Liver (tissue), 10 donors: ENCODE measurements at places on chromosomes 4 and X. TPM values are rescaled to one million over a fixed set of nuclear protein-coding genes. Genes with fewer than 3 reads are reported as not detected.

DNA sequence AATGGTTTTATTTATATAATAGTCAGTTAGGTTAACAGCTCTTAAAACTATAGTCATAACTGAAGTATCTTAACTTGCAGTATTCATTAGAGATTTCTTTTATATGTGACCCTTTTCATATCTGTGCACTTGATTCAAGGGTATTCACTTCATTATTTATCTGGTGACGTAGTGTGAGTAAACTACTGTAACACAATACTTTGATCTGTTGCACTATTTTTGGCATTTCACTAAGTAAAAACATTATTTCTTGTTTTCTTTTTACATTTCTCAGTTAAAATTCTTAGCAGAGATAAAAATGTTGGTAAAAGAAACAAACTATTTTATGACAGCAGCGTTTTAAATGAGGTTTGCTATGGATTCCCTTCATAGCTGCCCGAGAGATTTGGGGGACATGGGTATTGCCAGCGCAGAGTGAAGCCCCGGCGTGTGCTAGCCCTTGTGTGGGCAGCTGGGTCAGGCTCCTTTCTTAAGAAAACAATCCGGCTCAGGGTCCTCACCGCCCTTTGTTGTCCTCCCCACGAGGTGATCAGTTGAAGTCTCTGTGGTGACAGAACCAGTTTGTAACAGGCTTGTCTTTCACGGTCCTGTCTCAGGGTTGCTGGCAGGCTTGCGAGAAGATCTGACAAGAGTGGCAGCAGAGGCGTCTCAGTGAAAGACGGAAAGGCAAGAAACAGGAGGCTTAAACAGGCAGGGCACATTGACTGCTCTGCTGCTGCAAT is 293.4 kb downstream of the BMPR1B start:
- H3K4me3 ChIP-seq: no peak overlapping the region
- DNase-seq: no peak

The PRR32 gene
- not detected for total RNA-seq

- no peak overlapping the region for H3K27ac ChIP-seq
- H3K4me3 ChIP-seq: no peak overlapping the region
- H3K27me3 ChIP-seq: no peaks in the 10 kb centered on the region
Observed at GRCh38 chr4:83025563-83025962, 9.4 kb upstream of the COPS4 start.

GRCh38 chr4:112328734-112329130 is 31.6 kb downstream of the ALPK1 start:
- no peak for DNase-seq
- H3K27me3 ChIP-seq: no peaks in the 10 kb centered on the region
- no peak overlapping the region for H3K27ac ChIP-seq
- H3K36me3 ChIP-seq: peaks cover 5% of the 10 kb centered on the region
- H3K4me1 ChIP-seq: no peaks in the 10 kb centered on the region

The NLGN4X gene
- 0.33 TPM for total RNA-seq

GRCh38 chrX:137172317-137172948 is 138.6 kb upstream of the GPR101 start:
- H3K36me3 ChIP-seq: no peaks in the 10 kb centered on the region
- H3K27me3 ChIP-seq: no peaks in the 10 kb centered on the region
- no peak overlapping the region for H3K4me3 ChIP-seq
- no peak for DNase-seq

DNA sequence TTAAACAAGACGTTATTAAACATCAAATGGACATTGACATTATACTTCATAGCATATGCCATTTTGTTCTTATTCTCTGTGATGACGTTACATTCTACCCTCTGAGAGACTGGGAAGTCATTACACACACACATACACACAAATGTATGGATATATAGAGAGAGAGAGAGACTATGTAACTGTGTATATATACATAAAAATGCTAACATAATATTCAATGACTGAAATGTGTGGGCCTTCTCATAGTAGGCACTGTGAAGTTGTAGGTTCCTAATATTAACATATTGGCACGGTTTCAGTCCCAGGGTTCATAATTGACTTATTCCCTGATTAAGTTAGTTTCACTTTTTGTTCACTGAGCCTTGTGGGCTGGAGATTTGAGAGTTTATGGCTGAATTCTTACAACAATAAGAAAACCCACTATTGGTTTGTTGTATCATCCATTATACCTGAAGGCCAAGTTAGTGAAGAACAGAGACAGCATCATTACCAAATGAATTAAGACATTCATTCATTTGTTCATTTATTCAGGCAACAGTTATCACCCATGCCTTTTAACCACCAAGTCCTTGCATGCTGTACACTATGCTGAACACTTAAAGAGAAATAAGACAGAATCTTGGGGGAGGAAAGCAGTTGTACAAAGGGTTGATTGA is 68.5 kb downstream of the GAB1 start:
- peaks cover 34% of the 10 kb centered on the region for H3K4me1 ChIP-seq
- no peak overlapping the region for H3K27ac ChIP-seq
- DNase-seq: no peak

DNA sequence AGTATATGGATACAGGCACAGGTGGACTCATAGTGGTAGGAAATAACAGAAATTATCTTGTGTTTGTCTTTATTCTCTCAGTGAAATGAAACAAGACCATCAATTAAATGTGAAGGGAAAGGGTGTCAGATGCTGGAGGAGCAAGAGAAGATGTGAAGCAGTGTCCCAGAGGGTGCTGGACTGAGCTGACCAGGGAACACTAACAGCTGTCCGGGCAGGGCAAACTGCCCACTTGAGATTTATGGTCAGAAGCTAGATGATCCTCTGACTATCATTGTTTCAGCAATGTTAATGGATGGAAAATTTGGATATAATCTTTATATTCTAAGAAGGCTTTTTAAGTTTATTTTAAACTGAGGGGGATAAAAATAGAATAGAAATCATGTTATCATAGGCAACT is 267.2 kb upstream of the SLC7A11 start:
- no peaks in the 10 kb centered on the region for H3K27me3 ChIP-seq
- no peaks in the 10 kb centered on the region for H3K36me3 ChIP-seq
- H3K27ac ChIP-seq: no peak overlapping the region
- DNase-seq: no peak

DNA sequence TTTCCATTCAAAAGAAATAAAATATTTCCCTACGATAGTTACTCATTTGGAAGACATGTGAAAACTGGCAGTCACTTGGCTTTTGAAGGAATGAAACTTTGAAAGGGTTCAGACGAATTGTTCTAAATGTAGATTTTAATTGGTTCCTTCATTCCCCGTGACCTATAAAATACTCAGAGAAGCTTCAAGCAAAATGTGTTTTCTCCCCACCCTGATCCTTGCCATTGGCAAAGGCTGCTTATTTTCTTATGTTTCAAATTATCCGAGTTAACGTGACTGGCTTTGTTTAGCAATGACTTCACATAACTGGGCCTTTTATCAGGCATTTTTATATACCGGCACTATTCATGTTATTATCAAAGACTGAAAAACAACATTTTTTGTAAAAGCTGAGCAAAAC is 204.1 kb upstream of the NEIL3 start:
- no peaks in the 10 kb centered on the region for H3K27me3 ChIP-seq
- H3K36me3 ChIP-seq: no peaks in the 10 kb centered on the region
- H3K27ac ChIP-seq: no peak overlapping the region

The CLTRN gene
- 1.5 TPM for total RNA-seq

DNA sequence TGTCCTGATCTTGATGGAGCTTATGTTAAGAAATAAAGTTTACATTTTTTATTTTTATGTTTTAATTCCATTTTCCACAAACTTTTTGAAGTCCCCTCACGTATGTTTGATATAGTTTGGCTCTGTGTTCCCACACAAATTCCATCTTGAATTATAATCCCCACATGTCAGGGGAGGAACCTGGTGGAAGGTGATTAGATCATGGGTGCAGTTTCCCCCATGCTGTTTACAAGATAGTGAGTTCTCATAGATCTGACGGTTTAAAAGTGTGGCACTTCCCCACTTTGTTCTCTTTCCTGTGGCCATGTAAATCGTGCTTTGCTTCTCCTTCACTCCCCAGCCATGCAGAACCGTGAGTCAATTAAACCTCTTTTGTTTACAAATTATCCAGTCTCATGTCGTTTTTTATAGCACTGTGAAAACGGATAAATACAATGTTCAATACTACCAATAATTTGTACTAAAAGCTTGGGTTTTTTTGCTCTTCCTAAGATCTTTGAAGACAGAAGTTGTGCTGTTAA is 89.8 kb downstream of the PAPSS1 start:
- DNase-seq: no peak
- H3K36me3 ChIP-seq: no peaks in the 10 kb centered on the region
- H3K4me1 ChIP-seq: peaks cover 16% of the 10 kb centered on the region
- no peak overlapping the region for H3K4me3 ChIP-seq
- no peaks in the 10 kb centered on the region for H3K27me3 ChIP-seq

DNA sequence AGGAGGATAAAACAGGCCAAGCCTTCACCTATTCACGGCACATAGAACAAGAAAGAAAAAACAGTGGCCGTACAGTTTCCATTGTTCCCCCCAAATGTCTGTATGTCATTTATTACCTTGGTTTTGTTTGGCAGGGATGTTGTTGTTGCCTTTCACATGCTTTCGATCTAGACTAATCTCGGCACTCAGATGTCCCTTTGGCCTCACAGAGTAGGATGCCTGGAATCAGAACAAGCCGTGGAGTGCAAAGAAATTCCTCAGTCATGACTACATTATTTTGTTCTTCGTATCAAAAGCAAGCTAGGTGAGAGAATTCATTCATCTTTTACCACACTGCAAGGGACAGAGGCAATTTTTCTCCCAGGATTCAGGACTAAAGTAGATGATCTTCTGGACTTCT is 106.9 kb downstream of the SMIM20 start:
- H3K36me3 ChIP-seq: no peaks in the 10 kb centered on the region
- no peak overlapping the region for H3K27ac ChIP-seq
- H3K4me3 ChIP-seq: no peak overlapping the region
- H3K4me1 ChIP-seq: peaks cover 6% of the 10 kb centered on the region
- DNase-seq: no peak
- H3K27me3 ChIP-seq: no peaks in the 10 kb centered on the region

GRCh38 chr4:145345401-145345800 is 136.3 kb upstream of the SMAD1 start:
- H3K36me3 ChIP-seq: no peaks in the 10 kb centered on the region
- no peaks in the 10 kb centered on the region for H3K4me1 ChIP-seq
- DNase-seq: no peak
- no peak overlapping the region for H3K4me3 ChIP-seq
- no peak overlapping the region for H3K27ac ChIP-seq

DNA sequence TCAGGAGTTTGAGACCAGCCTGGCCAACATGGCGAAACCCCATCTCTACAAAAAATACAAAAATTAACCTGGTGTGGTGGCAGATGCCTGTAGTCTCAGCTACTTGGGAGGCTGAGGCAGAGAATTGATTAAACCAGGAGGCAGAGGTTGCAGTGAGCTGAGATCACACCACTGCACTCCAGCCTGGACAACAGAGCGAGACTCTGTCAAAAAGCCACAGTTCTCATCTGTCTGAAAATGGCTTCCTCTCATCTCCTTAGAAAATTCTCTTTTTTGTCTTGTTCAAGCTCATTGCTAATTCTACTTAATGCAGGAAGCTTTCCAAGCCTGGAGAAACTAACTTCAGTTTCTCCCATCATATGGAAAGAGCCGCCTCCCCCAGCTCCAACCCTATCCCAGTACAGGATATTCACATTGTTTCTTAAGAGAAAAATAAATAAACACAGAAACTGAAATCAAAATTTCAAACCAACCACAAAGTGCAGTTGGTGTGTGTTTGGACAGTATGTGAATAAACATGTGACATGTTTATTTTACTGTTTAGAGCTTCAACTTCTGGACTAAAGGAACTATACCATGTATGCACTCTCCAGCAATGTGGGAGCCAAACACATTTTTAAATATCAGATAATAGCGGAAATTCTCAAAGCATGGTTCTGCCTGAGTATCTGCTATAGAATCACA is 55.0 kb upstream of the GAB1 start:
- no peak overlapping the region for H3K27ac ChIP-seq
- H3K27me3 ChIP-seq: no peaks in the 10 kb centered on the region
- no peaks in the 10 kb centered on the region for H3K36me3 ChIP-seq
- no peak overlapping the region for H3K4me3 ChIP-seq
- no peaks in the 10 kb centered on the region for H3K4me1 ChIP-seq
- no peak for DNase-seq

DNA sequence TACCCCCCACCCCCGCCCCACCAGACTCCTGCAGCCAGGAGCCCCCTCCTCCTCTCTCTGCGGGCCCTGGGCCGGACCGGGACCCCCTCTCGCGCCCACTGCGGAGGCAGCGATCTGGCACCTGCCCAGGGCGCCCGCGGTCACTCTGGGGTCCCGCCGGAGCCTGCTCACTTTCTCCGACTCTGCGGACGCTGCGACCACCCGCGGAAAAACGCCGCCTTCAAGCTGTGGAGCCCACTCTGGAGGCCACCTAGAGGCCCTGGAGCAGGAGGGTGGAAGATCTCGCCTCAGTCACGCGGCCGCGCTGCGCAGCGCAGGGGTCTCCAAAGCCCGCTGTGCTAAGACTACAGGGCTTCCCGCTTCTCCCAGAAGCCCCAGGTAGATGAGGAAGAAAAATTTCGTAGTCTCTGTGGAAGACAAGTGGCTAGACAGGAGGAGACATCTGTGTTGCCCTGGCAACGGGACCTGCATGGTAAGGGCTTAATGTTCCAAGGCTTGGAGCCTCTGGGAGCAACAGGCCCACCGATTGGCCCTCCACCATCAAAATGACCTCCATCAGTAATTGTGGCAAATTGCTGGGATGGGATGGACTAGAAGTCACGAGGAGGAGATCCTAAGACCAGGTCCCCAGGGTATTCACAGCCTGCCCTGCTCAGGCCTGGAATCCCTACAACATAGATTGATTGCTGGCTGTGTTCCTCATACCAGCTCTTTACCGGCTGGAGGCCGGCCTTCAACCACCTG is at the start of gene PNMA6F:
Gene PNMA6F, minus strand, starts transcription at position 387 of the 744 bp plus-strand sequence. CDS start 1,093 bp downstream, outside the sequence.
- no peak for DNase-seq
- no peaks in the 10 kb centered on the region for H3K4me1 ChIP-seq
- no peak within 1 kb of the TSS for H3K27ac ChIP-seq
- no peaks in the 10 kb centered on the region for H3K27me3 ChIP-seq
- no peaks in the 10 kb centered on the region for H3K36me3 ChIP-seq

DNA sequence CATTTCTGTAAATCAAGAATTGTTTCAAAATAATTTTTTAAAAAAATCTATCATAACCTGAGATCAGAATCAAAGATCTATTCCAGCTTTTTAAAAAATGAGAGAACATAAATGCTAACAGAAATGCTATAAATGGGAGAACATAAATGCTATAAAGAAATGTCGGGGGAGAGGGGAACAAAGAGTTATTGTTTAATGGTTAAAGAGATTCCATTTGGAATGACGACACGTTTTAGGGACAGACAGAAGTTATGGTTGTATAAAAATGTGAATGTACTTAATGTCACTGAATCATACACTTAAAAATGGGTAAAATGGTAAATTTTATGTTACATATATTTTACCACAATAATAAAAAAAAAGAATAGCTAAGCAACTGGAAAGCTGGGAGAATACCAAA is 127.1 kb downstream of the ATRX start:
- H3K27me3 ChIP-seq: no peaks in the 10 kb centered on the region
- no peak overlapping the region for H3K4me3 ChIP-seq
- no peaks in the 10 kb centered on the region for H3K4me1 ChIP-seq
- peaks cover 2% of the 10 kb centered on the region for H3K36me3 ChIP-seq
- no peak overlapping the region for H3K27ac ChIP-seq

The UGT2B28 gene
- not detected for total RNA-seq

GRCh38 chr4:154376486-154376885 is 115.1 kb downstream of the DCHS2 start:
- H3K27me3 ChIP-seq: no peaks in the 10 kb centered on the region
- H3K4me1 ChIP-seq: no peaks in the 10 kb centered on the region
- H3K27ac ChIP-seq: no peak overlapping the region
